ENCODE measurements at places on chromosomes 12 and 14.

- DNase-seq: no peak
Observed at GRCh38 chr12:60421741-60422140, 825.9 kb downstream of the SLC16A7 start.

- DNase-seq: no peak
Observed at GRCh38 chr12:81949841-81950308, 190.7 kb upstream of the PPFIA2 start.

GRCh38 chr14:28303248-28303647 lies 463.3 kb upstream of the FOXG1 start:
- no peak for DNase-seq

- no peak for DNase-seq
Observed at GRCh38 chr14:55976219-55976618, 142.0 kb upstream of the PELI2 start.

DNA sequence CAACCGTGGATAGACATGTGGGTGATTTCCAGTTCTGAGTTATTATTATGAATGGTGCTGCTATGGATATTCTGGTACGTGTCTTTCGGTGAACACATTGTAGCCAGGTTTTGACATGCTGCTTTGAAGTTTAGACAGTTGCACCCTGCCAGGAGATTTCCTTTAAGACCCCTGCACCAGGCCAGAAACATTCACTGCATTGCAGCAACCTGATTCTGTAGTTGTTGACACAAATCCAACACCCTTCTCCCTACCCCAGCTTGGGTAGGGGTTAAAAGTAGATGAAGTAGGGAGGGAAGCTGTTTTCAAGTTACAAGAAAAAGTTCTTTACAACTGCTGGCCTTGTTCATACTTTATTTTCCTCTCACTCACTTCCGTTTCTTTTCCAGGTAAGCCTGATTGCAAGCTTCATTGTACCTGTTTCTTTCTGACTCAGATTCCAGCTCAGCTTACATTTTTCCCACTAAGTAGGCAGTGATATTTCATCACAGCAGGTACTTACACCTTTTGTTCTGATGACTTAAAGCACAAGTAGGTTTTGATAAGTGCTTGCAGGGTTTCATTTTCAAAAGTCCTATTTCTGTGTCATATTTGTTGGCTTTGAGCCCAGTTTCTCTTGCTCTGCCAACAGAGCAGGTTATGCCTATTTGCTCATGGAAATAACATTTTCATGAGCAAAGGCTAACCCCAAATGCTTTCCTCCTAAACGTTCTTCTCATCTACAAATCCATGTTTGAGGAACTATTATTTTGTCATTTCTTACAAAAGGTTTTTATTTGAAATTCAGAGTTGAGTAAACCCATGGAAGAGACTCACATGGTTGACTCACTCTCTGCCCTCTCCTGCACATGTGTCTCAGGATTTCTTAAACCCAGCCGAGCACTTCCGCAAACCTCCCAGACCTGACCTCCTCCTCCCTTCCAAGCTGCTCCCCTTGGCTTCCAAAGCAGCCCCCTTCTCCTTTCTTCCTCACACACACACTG lies 12.1 kb upstream of the LTA4H start:
- no peak for DNase-seq

DNA sequence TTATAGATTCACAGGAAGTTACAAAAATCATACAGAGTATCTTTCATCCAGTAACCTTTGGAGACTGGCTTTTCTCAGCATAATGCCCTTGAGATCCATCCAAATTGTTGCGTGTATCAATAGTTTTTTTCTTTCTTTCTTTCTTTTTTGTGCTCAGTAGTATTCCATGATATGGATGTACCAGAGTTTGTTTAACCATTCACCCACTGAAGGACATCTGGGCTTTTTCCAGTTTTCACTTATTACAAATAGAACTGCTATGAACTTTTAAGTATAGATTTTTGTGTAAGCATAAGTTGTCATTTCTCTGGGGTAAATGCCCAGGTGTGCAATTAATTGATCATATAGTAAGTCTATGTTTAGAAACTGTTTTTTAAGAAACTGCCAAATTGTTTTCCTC lies 79.4 kb downstream of the FBXL14 start:
- no peak for DNase-seq

- no peak for DNase-seq
Observed at GRCh38 chr12:113469224-113469948, 2.3 kb downstream of the LHX5 start.

DNA sequence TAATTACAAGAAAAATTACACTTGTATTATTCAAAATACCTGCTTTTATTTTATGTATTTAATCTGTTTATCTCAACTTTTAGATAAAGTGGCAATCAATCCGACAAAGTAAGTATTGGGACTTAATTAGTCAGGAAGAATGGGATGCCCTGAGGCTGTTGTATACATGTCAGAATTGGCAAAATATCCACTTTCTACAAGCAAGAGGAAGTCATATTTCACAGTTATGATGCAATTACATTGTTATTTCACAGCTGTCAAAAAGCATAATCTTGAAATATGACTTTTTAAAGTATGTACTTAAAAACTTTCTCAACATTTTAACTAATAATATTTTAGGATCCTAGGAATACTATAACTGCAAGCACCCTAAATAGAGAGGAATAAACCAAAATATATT lies 357.1 kb upstream of the MGAT4C start:
- DNase-seq: no peak

- no peak for DNase-seq
Observed at GRCh38 chr12:53618275-53618674, 7.9 kb downstream of the ATF7 start.

- DNase-seq: no peak
Observed at GRCh38 chr12:54958048-54958658, 26.4 kb downstream of the TESPA1 start.

- DNase-seq: no peak
Observed at GRCh38 chr12:3045494-3045893, 31.7 kb upstream of the TSPAN9 start.

DNA sequence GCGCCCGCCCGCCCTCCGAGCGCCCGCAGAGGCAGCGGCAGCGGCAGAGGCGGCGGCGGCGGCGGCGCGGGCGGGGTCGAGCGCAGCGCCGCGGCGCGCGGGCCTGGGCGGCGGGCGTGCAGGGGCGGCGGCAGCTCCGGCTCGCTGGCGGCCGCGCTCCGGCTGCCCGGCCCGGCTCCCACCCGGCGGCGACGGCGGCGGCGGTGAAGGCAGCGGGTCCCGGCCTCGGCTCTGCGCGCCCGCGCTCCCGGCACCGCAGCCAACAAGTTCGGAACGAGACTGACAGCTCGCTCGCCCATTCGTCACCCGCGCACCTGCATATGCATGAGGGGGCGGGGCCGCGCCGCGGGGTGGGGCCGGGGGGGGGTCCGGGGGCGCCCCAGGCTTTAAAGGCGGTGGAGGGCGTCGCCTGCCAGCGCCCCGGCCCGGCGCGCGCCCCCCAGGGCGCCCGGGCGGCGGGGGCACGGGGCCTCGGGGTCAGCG lies at the start of gene JAG2:
Gene JAG2 (minus strand): TSS at position 281 of the 483 bp plus-strand sequence. CDS start 356 bp downstream, outside the sequence.
- DNase-seq: peak; percentile 51

GRCh38 chr14:51928568-51928967 lies 60.8 kb upstream of the RTRAF start:
- DNase-seq: no peak

- no peak for DNase-seq
Observed at GRCh38 chr12:88309546-88309945, 167.4 kb downstream of the TMTC3 start.

GRCh38 chr14:51660741-51661140 lies 9.0 kb downstream of the FRMD6 start:
- no peak for DNase-seq

GRCh38 chr14:49017447-49017846 lies 568.7 kb downstream of the RPS29 start:
- DNase-seq: no peak

DNA sequence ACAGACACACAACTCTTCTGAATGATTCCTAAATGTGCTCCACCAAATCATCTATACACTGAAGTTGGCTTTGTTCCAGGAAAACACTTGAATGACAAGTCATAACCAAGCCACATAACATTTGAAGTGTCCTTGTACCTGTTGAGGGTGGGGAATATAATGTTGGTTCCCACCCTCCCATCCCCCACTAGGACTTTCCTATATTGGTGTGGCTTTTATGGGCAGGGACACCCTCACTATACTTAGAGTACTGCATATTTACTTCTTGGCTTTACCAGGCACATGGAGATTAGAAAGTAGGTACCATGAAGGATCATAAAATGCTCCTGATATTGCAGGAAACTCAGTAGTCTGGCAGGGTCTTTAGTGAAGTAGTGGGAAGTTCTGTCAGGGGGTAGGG lies 9.7 kb upstream of the BHLHE41 start:
- DNase-seq: no peak

DNA sequence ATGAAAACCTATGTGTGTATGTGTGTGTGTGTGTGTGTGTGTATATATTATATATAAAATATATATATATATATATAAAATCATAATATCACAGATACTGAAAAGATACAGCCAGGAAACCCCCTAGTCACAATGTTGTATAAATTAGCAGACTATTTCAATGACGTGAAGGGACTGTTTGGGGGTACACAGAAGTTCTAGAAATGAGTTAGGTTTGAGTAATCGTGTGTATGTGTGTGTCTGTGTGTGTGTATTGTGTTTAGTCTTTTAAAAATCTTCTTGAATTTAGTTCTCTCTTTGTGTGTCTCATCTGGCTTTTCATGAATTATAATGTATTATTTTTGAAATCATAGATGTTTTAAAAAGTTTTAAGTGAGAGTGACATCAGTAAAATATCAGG lies 21.9 kb downstream of the ADAM21 start:
- no peak for DNase-seq

GRCh38 chr12:76878099-76878898 lies 520 bp downstream of the CSRP2 start:
- no peak for DNase-seq

DNA sequence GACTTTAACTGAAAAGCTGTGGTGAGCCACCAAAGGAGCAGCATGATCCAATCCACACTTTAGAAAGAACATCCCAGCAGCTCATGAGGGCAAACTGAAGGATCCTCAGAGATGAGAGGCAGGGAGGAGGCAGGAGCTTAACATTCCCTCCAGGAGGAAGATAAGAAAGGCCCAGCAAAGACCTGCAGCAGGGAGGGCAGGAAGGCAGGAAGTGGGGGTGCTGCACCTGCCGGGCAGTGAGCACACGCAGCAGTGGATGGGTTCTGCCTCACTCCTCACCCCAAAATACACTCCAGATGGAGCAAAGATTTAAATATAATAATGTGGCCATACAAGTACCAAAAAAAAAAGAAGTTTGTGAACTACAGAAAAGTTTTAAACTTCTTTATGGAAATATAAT lies 48.4 kb downstream of the GCH1 start:
- DNase-seq: no peak

GRCh38 chr14:89137526-89138163 lies 279.4 kb downstream of the FOXN3 start:
- no peak for DNase-seq

DNA sequence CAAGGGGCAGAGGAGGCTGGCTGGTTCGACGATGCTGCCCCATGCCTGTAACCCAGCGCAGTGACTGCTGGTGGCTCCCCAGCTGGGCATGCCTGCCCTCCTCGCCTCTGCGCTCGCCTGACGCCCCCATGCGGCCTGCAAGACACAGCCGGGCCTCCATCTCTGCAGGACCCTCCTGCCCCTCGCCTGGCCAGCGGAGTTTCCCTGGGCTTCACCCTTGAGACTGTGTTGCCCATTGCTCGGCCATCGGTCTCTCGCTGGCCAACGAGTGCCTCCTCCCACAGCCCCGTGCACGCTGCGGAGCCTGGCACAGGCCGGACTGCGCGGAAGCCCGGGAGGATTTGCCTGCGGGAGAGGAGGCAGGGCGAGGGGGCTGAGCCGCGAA lies 17.6 kb downstream of the ASPG start:
- no peak for DNase-seq

DNA sequence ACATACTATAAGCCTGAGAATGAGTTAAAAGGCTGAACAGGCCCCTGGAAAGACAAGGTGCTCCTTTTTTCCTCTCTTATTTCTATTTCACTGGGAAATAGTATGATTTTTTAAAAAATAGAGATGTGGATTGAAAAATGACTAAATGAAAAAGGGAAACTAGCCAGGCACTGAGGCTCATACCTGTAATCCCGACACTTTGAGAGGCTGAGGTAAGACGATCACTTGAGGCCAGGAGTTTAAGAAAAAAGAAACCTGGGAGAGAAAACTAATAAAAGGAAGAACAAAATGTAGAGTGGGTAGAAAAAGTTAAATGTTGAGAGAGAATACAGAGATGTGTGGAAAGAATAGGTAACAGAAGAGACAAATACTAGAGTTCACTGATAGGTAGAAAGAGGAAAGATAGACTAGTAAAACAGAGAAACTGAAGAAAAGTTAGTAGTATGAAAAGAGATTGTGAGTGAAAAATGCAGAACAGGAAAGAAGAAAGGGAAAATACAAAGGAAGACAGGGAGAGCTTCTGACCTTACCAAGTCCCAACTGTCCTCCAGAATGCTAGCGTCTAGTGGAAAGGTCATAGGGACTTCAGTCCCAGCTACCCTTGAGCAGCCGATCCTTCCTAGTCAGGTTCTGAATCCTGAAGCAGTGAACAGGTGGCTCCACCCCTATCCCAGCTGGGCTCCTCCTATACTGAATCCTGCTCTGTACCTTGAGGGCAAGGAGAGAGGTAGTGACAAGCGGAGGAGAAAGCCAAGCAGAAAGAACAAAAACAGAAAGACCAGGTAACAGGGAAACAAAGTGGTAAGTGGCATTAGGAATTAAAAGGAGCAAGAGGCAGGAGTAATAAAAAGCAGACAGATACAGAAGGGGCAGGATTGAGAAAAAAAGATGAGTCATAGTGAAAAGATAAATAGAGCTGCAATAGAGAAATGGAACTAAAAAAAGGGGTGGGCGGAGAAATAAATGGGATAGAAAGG lies 7.3 kb downstream of the TMEM116 start:
- no peak for DNase-seq

- no peak for DNase-seq
Observed at GRCh38 chr14:52355016-52355431, 40.9 kb downstream of the PTGER2 start.

DNA sequence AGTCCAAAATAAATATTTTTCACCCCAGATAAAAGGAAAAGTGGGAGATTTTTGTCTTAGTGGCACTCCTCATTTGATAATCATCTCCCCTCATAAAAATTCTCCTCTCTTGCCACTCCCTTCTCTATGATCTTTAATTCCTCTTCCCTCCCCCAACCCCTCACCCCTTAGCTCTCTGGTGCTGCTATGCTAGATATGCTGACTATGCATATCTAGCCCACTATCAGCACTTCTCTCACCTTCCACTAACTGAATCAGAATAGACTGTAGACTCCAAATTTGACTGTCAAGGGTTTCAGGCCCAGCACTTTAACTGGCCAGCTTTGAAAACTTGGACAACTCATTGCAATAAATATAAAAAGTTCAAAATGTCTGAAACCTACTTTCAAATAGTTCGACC lies 254.2 kb downstream of the ETNK1 start:
- no peak for DNase-seq

GRCh38 chr12:40829738-40830144 lies 137.5 kb downstream of the CNTN1 start:
- DNase-seq: no peak
